A549 treated with CORT108297 at 1 μM for 4 hours (cell line): ENCODE measurements at places on chromosomes 4 and X. TPM values are rescaled to one million over a fixed set of nuclear protein-coding genes. Genes with fewer than 3 reads are reported as not detected.

GPR50 gene
- total RNA-seq = 0.12 to 0.17 TPM (median 0.15 TPM) in 4 of 5 replicates, not detected in the other

MEPE gene
- not detected in 5 replicates for total RNA-seq

HPF1 gene
- total RNA-seq = 14.0 to 22.1 TPM (median 15.5 TPM) in 5 replicates

RRH gene
- total RNA-seq = 0.06 to 0.22 TPM in 2 of 5 replicates, not detected in the others

HDX gene
- 1.9 to 2.9 TPM (median 2.2 TPM) in 5 replicates for total RNA-seq

IGBP1 gene
- 56.9 to 65.7 TPM (median 63.0 TPM) in 5 replicates for total RNA-seq

SLC16A2 gene
- 24.3 to 31.4 TPM (median 25.6 TPM) in 5 replicates for total RNA-seq

CLNK gene
- total RNA-seq = not detected in 5 replicates

TCEAL8 gene
- total RNA-seq = 26.2 to 41.6 TPM (median 30.2 TPM) in 5 replicates

GAGE2A gene
- not detected in 5 replicates for total RNA-seq

NPY5R gene
- total RNA-seq = not detected in 5 replicates

HSD17B10 gene
- 168 to 203 TPM (median 197 TPM) in 5 replicates for total RNA-seq

ARX gene
- total RNA-seq = 0.25 to 0.58 TPM (median 0.41 TPM) in 5 replicates

CTAG2 gene
- not detected in 5 replicates for total RNA-seq

GPC3 gene
- total RNA-seq = 0.18 TPM in 1 of 5 replicates, not detected in the others

NWD2 gene
- total RNA-seq = not detected in 5 replicates

FAM9A gene
- not detected in 5 replicates for total RNA-seq

TCP11X2 gene
- not detected in 5 replicates for total RNA-seq

PDCL2 gene
- total RNA-seq = not detected in 5 replicates

SPCS3 gene
- total RNA-seq = 30.5 to 45.4 TPM (median 38.9 TPM) in 5 replicates

RHOXF2 gene
- total RNA-seq = not detected in 5 replicates

SUPT20HL1 gene
- total RNA-seq = not detected in 5 replicates

ADGRG2 gene
- total RNA-seq = 6.2 to 7.6 TPM (median 6.9 TPM) in 5 replicates

LANCL3 gene
- total RNA-seq = not detected in 5 replicates
